Renal cortex interstitium (tissue), 15 donors: ENCODE measurements at places on chromosomes 4 and X. TPM values are rescaled to one million over a fixed set of nuclear protein-coding genes. Genes with fewer than 3 reads are reported as not detected.

- DNase-seq: no peak
Observed at GRCh38 chr4:159127745-159128518, 25.1 kb downstream of the RAPGEF2 start.

DNA sequence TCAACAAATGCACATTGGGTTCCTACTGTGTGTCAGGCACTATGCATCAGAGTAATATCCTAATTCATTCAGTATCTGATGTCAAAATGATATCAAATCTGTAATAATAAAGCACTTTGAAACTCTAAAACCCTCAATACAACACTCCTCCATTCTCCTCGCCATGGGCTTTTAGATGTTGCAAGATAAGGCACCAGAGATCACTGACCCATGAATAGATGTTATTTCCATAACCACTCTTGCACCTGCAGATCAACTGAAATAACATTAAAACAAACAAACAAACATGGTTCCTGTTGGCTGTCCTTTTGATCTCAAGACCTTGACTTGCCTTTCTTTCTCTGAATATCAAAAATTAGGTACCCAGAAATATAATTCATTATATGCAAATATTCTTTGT, 100.2 kb downstream of the MAB21L2 start:
- no peak for DNase-seq

DNA sequence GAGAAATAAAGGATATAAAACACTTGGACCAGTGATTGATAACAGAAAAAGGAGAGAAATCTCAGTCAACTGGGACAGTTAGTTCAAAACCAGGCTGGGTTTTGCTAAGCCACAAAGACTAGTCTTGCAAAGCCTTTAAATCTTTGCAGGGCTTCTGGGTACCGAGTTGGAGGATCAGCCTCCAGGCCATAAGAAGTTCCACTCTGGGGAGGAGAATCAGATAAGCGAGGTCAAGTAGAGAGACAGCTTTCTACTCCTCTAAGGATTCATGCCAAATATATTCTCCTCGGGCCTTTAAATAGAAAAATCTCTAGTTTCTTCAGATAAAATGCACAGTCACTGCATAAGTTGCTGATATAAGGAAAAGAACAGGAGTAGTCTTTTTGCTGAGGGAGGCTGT, 92.7 kb downstream of the MFAP3L start:
- DNase-seq: no peak

GRCh38 chr4:2091990-2092668, 33.0 kb downstream of the NAT8L start:
- DNase-seq: no peak

DNA sequence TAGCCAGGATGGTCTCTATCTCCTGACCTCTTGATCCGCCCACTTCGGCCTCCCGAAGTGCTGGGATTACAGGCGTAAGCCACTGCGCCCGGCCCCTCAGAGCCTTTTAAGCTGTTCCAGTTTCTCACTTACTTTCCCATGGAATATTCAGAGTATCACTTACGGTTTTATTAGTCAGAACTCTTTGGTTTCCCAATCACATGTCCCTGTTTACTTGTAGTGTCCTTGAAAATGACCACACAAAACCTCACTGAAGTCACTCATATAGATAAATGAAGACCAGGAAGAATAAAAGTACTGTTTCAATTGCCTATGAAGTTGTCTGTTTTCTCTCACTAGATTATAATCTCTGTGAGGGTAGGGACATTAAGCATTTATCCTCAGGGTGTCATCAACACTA, 217.2 kb upstream of the HCCS start:
- DNase-seq: no peak

- no peak for DNase-seq
Observed at GRCh38 chrX:153463031-153463430, 7.3 kb downstream of the HAUS7 start.

DNA sequence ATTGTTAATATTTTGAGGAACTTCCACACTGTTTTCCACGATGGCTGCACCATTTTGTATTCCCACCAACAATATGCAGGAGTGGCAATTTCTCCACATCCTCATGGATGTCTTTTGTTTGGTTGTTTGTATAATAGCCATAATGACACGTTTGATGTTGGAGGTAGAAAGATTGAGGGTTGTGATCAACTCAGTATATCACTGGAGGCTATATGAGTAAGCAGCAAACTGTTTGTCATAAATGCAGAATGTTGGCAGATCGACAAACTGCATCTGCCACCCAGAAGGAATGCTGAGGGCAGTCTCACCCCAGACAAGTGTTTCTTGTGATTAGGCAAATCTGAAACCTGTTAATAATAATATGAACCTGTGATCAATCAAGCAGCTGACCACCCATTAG, 243.9 kb upstream of the WDFY3 start:
- no peak for DNase-seq

DNA sequence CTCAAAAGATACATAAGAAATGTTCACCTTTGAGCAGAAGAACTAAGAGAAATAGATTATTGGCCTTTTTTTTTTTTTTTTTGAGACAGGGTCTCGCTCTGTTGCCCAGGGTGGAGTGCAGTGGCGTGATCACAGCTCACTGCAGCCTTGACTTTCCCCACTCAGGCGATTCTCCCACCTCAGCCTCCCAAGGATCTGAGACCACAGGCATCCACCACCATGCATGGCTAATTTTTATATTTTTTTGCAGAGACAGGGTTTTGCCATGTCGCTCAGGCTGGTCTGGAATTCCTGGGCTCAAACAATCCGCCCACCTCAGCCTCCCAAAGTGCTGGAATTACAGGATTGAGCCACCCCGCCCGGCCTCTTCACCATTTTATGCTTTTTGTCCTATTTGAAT, 2.9 kb upstream of the TLR6 start:
- DNase-seq: no peak

DNA sequence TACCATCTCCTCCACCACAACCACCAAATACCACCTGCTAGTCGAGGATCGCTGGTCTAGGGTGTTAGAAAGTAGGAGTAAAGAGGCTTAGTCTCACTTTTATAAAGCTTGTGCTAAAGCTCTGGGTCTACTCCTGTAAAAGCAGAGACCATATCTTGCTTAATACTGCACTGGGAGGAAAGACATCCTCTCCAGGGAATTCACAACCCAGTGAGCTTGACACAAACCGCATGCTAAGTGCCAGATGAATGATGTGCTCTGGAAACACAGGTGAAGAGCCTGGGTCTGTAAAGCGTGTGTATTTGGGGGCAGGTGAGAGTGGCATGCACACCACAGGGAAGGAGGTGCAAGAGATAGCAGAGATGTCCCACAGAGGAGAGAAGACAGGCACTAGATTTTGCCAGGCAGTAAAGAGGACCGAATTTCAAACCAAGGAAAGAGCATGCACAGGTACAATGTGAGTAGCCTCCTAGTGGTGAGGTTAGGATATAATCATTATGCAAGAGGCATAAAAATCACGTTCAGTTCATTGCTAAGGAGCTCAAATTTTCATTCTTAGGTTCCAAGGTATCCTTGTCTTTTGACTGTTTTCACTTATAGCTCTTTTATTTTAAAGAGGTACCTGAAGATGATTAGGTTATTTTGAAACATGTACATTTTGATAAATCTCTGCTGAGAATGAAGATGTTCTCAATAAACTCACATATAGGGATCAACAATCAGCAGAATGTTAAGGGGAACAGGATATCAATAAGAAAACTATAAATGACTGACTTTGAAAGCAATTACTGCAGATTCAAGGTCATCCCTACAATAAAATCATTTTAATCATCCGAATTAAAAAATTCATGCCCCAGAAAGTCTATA, 20.7 kb downstream of the TAPT1 start:
- no peak for DNase-seq

- DNase-seq: no peak
Observed at GRCh38 chr4:113636438-113636818, 125.1 kb downstream of the CAMK2D start.

GRCh38 chr4:40337051-40337450, 1.9 kb downstream of the CHRNA9 start:
- no peak for DNase-seq

DNA sequence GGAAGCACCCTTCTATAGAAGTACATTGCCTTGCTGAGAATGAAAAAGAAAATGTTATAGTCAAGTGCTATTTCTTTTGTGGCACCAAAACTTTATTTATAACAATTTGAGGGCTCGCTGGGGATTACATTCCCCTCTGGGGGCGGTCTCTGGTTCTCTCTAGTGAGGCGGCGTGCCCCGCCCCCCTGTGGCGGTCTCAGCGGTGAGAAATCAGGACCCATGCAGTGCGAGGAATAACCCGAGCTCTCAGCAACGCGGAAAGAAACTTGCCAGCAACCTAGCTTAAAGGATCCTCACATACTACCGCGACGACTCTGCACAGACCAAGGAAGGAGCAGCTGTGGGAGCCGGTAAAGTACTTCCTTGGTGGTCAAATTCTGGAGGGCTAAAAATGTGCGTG, 83.4 kb upstream of the SHISA3 start:
- no peak for DNase-seq

- no peak for DNase-seq
Observed at GRCh38 chr4:15901007-15901406, 37.5 kb downstream of the FGFBP1 start.

- DNase-seq: no peak
Observed at GRCh38 chrX:110532581-110532931, 173.9 kb downstream of the RTL9 start.

GRCh38 chr4:122996350-122996749, 74.0 kb upstream of the NUDT6 start:
- DNase-seq: no peak

GRCh38 chr4:129748991-129749390, 653.0 kb downstream of the C4orf33 start:
- no peak for DNase-seq

GRCh38 chrX:31353095-31353494, 281.3 kb upstream of the FTHL17 start:
- no peak for DNase-seq

GRCh38 chr4:145739845-145740244, 59.9 kb downstream of the C4orf51 start:
- no peak for DNase-seq

GRCh38 chrX:153435845-153436244, 10.0 kb downstream of the TREX2 start:
- DNase-seq: no peak

DNA sequence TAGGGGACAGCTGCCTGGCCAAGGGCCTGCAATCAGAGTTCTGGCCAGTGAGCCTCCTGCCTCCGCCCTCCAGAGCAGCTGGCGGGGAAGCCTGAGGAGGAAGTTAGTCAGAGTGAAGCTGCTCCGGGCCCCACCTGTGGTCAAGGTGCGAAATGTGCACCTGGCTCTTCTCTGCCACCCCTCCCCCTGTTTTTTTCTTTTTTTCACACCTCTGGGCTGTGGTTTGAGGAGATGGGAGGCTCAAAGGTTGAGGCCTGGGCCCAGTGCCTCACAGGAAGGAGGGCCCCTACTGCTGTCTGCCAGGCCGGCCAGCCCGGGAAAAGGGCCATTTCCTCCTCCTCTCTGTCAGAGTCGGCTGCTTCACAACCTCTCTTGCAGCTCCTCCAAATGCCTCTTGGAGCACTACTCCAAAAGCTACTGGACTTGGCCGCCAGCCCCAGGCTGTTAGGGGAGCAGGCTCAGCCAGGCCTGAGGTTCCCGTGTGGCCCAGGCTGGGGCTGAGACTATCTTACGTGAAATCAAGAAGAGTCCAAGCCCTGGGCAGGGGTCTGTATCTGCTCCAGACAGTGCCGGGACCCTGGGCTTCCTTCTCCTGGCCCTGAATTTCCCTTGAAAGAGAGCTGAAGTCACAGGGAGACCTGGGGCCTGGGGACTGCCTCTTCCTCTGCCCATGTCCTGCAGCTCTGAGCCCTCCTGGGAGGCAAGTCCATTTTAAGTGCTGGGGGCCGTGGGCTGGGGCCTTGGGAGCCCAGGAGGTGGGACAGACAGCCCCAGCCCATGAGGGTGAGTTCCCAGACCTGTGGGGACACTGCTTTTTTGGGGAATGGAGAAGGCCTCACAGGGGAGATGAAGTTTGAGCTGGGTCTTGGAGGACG, 4.5 kb upstream of the CXCR3 start:
- DNase-seq: peak; percentile 6

- DNase-seq: no peak
Observed at GRCh38 chrX:95350774-95351488, 1333.7 kb upstream of the DIAPH2 start.

- DNase-seq: no peak
Observed at GRCh38 chrX:6225911-6226595, 2.6 kb downstream of the NLGN4X start.

- no peak for DNase-seq
Observed at GRCh38 chr4:139392797-139393196, 61.1 kb upstream of the RAB33B start.

DNA sequence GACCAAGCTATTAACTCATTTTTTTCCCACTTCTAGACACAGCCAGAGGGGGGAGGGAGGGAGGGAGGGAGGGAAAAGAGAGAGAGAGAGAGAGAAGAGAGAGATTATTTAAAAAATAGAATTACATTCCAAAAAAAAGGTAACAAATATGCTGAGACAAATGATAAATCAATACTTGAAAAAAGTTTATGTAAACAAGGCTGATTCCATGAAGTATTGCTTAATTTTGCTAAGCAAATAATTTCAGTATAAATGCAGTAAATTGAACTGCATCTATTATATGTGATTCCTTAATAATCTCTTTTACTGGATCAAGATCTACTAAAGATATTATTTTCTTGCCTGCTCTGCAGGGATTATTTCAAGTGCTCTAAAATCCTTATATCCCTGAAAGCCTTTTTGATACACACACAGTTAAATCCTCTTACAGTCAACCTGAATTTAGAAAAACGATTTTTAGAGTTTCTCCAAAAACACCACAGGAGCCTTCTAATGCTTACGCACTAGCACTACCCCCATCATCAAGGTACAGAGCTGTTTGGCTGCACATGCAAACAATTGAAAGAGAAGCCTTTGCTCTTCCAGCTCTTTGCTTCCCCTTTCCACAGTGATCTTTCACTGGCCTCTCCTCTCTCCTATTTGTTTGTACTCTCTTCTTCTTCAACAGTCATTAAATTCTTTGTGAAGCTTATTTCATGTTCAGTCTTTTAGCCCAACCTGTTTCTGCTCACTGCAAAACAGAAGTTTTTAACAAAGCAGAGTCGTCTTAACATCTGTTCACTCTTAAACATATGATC, 426.3 kb upstream of the FAM241A start:
- DNase-seq: no peak

GRCh38 chr4:96073461-96073860, 233.6 kb downstream of the PDHA2 start:
- DNase-seq: no peak

DNA sequence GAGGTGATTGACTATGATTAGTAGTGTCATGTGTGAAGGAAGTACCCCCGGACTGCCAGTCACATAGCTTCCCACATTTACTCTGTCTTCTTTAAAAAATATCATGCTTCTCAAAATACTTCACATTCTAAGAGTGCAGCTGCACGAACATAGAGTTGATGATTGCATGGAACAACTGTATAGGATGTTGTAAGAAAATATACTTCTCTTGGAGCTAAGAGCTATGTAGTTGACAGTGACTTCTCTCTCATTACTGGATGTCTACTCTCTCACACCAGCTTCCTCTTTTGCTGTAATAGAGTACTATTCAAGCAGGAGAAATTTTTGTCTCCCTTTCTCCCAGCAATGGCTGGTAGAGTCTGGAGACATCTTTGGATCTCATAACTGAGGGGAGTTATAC, 99.4 kb upstream of the PUDP start:
- no peak for DNase-seq

The ENAM gene
- 4.0 TPM for polyA plus RNA-seq

The PCDH19 gene
- polyA plus RNA-seq: 2.8 TPM

The L1CAM gene
- polyA plus RNA-seq: 53.1 TPM

The UCP1 gene
- not detected for polyA plus RNA-seq

The CYTL1 gene
- polyA plus RNA-seq: 7.5 TPM

The VAMP7 gene
- 50.8 TPM for polyA plus RNA-seq

The FRG1 gene
- polyA plus RNA-seq: 68.9 TPM

The NXT2 gene
- polyA plus RNA-seq: 18.9 TPM

The SORBS2 gene
- 63.0 TPM for polyA plus RNA-seq

The TIMM17B gene
- 46.5 TPM for polyA plus RNA-seq

The SCML2 gene
- 9.7 TPM for polyA plus RNA-seq

The CCDC110 gene
- 3.4 TPM for polyA plus RNA-seq

The LRRC66 gene
- polyA plus RNA-seq: 0.75 TPM

The TECRL gene
- polyA plus RNA-seq: not detected
